ENCODE measurements at places on chromosomes 13 and 19.

DNA sequence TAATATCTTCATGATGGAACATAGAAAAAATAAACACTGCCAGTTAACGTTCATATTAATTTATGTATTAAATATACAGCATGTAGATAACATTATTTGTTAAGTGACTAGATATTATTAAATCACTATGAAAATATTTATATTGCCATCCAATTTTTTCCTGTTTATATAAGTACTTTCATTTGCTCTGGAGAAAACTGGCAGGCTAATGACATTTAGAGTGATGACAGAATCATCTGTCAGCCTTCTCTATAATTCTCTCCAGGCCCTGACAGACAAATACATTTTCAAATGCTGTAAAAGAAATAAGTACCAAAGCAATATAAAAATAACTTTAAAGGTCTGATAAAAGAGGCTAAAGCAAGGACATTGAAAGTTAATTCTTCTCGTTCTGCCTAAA lies 2556.7 kb upstream of the PCDH20 start:
- DNase-seq, result no peak

DNA sequence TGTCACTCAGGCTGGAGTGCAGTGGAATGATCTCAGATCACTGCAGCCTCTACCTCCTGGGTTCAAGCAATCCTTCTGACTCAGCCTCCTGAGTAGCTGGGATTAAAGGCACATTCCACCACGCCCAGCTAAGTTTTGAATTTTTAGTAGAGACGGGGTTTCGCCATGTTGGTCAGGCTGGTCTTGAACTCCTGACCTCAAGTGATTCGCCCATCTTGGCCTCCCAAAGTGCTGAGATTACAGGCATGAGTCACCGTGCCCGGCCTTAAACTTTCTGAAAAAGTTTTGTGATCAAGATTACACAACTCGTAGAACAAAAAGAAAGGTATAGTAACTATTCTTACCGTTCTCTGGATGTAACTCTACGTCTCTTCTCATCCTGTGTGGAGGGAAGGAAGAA lies 21.2 kb downstream of the DNMT1 start:
- no peak for DNase-seq

- no peak for DNase-seq
Observed at GRCh38 chr13:25619897-25620296, 248.1 kb downstream of the ATP8A2 start.

DNA sequence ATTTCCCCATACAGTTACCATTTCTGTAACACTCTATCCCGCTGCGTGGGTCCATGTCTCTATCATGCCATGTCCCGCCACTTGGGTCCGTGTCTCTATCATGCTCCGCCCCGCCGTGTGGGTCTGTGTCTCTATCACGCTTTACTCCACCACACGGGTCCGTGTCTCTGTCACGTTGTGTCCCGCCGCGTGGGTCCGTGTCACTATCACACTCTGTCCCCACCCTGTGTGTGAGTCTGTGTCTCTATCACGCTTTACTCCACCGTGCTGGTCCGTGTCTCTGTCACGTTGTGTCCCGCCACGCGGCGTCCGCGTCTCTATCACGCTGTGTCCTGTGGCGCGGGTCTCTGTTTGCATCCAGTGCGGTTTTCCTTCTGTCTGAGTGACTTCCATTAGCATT lies 11.6 kb downstream of the ADPRHL1 start:
- DNase-seq, result no peak

GRCh38 chr13:113887700-113888201 lies 23.9 kb upstream of the GAS6 start:
- DNase-seq, result no peak

GRCh38 chr19:35334144-35334753 lies 5.3 kb downstream of the CD22 start:
- DNase-seq, result no peak

GRCh38 chr13:65613004-65613403 lies 1617.1 kb downstream of the PCDH9 start:
- no peak for DNase-seq

- DNase-seq, result no peak
Observed at GRCh38 chr13:22800526-22801401, 380.0 kb upstream of the SGCG start.
